NCI-H2107 (cell line): ENCODE measurements at places on chromosomes 13 and 19.

GRCh38 chr19:13006431-13007281 lies 11.4 kb downstream of the NFIX start:
- DNase-seq: no peak

DNA sequence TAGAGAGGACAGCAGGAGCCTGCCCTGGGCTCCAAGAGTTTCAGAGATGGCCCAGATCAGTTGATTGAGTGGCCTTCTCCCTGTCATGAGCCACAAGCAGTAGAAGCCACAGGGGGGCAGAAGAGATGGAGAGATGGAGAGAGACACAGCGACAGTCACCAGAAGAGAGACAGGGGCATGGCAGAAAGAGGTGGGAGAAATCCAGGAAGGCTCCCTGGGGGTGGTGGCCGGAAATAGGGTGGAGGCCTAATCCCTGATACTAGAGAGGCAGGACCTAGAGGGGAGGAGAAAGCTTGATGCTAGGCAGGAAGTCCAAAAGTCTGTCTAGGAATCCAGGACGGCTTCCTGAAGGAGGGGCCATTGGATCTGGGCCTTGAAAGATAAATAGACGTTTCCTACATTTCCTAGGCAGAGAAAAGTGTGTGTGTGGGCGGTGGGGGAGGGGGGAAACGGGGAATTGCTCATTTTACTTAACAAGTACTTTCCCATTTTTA lies 9.6 kb upstream of the TPM4 start:
- no peak for DNase-seq

DNA sequence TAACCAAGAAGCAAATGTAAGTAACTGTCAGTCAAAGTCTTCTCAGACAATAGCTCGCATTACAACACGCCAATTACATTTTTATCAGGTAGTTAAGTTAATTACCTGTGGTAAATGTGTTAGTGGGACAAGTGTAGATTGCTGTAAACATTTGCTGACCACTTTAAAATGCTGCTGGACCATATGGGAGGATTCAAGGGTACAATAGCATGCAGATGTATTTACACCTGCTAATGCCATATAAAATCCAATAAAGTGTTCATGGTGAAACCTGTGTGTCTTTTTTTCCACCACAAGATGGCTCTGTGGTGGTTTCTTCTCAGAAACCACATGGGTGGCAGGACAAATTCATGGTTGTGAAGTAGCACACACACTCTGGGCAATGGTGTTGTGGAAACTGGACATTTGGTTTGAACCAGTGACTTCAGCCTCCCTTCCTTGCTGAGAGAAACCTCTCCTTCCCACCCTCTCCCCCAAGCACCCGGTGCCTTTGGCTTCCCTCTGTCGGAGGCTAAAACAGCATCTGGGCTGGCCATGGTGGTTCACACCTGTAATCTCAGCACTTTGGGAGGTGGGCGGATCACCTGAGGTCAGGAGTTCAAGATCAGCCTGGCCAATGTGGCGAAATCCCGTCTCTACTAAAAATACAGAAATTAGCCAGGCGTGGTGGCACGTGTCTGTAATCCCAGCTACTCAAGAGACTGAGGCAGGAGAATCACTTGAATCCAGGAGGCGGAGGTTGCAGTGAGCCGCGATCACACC lies 18.1 kb upstream of the GTF3A start:
- no peak for DNase-seq

DNA sequence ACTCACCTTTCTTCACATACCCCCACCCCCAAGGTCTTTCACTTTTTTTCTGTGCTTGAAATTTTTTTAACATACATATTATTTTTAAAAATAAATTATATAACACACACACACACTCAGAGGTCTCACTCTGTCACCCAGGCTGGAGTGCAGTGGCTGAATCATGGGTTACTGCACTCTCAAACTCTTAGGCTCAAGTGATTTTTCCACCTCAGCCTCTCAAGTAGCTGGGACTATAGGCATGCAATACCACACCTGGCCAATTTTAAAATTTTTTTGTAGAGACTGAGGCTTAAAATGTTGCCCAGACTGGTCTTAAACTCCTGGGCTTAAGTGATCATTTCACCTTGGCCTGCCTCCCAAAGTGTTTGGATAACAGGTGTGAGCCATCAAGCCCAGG lies 32.9 kb upstream of the ZNF429 start:
- no peak for DNase-seq

DNA sequence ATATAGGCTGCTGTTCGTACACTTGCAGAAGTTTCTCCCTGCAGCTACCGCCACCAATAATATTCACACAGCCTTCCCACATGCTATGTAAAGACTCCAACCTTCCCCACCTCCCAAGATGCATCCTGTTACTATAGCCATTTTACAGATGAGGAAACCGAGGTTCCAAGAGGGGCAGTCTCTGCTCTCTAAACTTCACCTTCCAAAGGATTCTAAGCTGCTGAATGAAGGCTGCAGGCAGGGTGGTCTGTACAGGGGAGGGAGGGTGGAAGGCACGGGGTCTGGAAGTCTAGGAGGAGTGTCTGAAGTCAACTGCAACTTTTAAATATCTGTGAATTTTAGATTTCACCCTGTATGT lies 1.9 kb upstream of the NFIC start:
- no peak for DNase-seq
